Urinary bladder (tissue), 4 donors: ENCODE measurements at places on chromosomes 13 and 19. TPM values are rescaled to one million over a fixed set of nuclear protein-coding genes. Genes with fewer than 3 reads are reported as not detected.

DNA sequence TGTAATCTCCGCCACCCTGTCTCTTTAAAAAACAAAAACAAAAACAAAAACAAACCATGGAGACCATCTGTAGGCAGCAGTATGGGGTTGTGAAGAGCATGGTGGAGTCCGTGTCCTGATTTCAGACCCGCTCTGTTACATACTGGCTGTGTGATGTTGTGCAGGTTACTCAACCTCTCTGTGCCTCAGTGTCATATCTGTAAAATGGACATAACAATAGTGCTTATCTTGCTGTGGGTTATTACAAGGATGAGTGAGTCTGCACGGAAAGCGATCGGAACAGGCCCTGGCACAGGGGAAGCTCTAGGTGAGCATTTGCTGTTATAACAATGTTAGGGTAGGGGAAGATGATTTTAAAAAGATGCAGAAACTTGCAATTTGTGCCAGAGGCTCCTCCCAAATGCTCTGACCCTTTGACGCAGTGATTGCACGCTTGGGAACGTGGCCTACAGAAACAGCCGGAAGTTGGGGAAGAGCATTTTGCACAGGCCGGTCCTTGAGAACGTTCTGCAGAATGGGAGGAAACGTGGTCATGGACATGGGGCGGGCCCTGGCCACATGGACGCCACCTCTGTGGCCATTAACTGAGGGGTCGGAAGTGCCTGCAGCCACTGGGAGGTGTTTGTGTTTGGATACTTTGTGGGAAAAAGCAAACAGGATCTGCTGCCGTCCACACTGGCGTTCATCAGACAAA, 15.7 kb upstream of the SELENOW start:
- DNase-seq, result no peak

DNA sequence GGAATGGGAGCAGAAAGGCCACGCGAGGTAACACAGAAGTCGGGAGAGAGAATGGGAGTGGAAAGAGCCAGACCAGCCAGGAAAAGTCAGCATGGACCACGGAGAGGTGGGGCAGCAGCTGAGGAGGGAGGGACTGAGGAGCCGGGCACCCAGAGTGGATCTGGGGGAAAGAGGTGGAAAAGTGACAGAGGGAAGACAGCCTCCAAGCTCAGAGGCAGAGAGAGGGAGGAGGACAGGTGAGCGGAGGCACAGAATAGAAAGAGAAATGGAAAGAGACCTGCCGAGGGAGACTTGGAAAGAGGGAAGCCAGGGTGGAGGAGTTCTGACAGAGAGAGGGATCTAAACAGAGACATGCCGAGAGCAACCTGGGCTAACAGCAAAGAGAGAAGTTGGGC, 1.6 kb downstream of the GRIK5 start:
- DNase-seq, result no peak

DNA sequence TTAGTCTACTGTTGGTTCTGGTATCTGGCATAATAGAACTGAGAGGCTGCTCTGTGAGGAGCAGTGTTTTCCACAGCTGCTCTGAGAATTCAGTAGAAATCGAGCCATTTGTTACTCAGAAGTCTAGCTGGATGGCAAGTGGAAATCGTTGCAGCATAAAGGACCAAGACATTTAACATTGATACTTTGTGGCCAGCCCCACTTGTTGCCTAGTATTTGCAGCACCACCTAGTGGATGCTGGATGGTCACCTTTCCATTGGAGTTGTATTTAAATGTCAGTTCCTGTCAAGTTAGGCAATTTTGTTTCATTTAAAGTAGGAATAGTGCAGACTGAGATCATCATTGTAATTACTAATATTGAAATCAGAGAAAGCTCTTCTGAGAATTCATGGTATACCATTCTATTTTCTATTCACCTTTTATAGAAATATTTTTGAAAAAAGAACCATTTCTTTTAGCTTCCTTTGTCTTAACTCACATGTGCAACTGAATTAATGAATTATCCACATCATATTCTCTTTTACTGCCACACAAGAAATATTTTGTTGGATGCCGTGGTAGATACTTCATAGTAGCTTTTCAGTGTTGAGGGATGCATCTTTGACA, 64.6 kb downstream of the PDS5B start:
- no peak for DNase-seq

ATXN8OS gene
- not detected for polyA plus RNA-seq

RNASEH2A gene
- polyA plus RNA-seq, result 12.8 TPM

GAPDHS gene
- polyA plus RNA-seq, result not detected

- no peak for DNase-seq
These were observed 462.0 kb downstream of the LIG4 start for GRCh38 chr13:107753291-107753690.
